Activated CD4-positive, alpha-beta memory T cell treated with anti-CD3 and anti-CD28 coated beads, Interleukin-2, amount 10 ng/mL, durations not matched to agents 7 days and 5 days (primary cell): ENCODE measurements at places on chromosomes 4 and X. TPM values are rescaled to one million over a fixed set of nuclear protein-coding genes. Genes with fewer than 3 reads are reported as not detected.

DNA sequence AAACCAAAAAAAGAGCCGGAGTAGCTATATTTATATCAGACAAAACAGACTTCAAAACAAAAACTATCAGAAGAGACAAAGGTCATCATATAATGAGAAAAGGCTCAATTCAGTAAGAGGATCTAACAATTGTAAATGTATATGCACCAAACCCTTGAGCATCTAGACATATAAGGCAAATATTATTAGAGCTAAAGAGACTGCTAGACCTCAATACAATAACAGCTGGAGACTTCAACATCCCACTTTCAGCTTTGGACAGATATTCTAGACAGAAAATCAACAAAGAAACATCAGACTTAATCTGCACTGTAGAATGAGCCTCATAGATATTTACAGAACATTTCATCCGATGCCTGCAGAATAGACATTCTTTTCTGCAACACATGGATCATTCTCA lies 4.8 kb upstream of the PROM1 start:
- no peak overlapping the region for H3K4me3 ChIP-seq
- no peak for DNase-seq
- H3K27ac ChIP-seq = no peak overlapping the region
- peaks cover 6% of the 10 kb centered on the region for H3K36me3 ChIP-seq
- peaks cover 4% of the 10 kb centered on the region for H3K4me1 ChIP-seq

DNA sequence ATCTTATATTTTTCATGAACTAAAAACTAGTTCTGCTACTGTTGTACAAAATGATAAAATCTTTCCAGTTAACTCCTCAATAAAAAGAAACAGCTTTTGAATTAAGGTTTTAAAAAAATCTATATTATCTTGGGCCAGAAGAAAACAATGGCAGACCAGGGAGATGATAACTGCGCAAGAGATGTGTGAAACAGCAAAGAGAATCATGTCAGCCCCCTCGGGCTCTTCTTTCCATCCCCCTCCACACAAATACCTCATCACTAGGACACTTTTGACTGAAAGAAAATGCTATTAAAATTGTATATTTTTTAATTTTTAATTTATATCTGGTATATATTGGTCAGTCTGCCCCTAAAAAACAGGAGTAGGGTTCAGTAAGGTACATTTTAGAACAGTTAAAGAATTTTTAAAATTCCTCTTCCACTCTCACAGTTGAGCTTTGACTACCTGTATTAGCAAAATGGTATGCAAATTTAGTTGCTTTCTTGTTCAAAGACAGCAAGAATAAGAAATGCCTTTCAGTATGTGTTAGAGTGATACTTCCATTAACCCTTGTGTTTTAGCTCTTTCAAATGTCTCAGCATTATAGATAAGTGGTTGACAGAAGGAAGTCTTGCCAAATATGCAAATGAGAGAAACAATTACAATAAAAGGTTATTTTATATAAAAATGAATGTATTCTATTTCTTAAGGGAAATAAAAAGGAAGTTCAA lies 36.4 kb upstream of the LCORL start:
- DNase-seq = no peak
- no peaks in the 10 kb centered on the region for H3K36me3 ChIP-seq
- peaks cover 41% of the 10 kb centered on the region for H3K27me3 ChIP-seq
- H3K27ac ChIP-seq = no peak overlapping the region

- H3K27me3 ChIP-seq = no peaks in the 10 kb centered on the region
- no peak for DNase-seq
- no peaks in the 10 kb centered on the region for H3K4me1 ChIP-seq
- no peaks in the 10 kb centered on the region for H3K36me3 ChIP-seq
These were observed 54.9 kb downstream of the MAGEB17 start for GRCh38 chrX:16222151-16222550.

The SPARCL1 gene
- not detected for total RNA-seq

The SHOX gene
- not detected for total RNA-seq
